NCI-H526 treated with DMSO at 0.1 percent for 48 hours (cell line): ENCODE measurements at places on chromosomes 1 and 21.
A peak's percentile ranks its signal among the peaks of the same experiment; 100 is the strongest.

GRCh38 chr1:219312967-219313366 lies 139.3 kb downstream of the LYPLAL1 start:
- DNase-seq = no peak

DNA sequence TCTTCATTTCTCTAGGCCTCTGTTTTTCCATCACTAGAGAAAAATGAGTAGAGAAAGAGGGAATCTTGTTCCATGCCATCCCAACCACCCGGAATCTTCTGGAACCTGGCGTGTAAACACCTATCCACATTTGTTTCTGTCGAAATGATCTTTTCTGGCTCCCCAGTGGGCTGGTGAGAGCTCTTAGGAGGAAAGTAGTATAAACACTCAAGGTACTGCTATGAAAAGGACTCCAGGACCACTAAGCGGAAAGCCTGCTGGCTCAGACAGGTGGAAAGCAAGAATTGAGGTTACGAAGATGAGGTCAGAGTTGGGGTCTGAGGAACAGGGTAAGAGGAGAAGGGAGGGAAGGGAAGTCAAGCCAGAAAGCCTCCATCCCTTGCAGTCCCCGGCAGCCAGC lies 90.8 kb downstream of the PLXNA2 start:
- no peak for DNase-seq

GRCh38 chr1:155940482-155940992 lies 901 bp upstream of the RXFP4 start:
- no peak for DNase-seq

DNA sequence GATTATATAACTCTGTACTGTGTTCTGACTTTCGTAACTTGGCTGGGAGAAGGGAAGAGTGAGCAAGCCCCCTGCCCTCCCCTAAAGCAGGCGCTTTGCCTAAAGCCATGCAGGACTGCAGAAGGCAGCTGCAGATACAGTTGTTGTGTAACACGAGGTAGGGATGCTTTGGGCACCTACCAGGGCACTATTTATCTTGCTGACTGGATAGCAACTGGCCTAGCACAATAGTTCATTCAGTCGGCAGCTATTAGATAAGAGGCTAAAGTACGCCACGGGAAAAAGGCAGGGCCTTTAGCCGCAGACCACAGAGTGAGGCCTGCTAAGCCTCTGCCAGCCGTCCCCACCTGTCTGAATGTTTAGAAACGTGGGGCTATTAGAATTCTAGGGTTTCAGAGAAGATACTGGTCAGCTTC lies 80.9 kb downstream of the TTC3 start:
- DNase-seq = no peak

GRCh38 chr1:58608945-58609344 lies 31.9 kb upstream of the TACSTD2 start:
- DNase-seq = no peak

DNA sequence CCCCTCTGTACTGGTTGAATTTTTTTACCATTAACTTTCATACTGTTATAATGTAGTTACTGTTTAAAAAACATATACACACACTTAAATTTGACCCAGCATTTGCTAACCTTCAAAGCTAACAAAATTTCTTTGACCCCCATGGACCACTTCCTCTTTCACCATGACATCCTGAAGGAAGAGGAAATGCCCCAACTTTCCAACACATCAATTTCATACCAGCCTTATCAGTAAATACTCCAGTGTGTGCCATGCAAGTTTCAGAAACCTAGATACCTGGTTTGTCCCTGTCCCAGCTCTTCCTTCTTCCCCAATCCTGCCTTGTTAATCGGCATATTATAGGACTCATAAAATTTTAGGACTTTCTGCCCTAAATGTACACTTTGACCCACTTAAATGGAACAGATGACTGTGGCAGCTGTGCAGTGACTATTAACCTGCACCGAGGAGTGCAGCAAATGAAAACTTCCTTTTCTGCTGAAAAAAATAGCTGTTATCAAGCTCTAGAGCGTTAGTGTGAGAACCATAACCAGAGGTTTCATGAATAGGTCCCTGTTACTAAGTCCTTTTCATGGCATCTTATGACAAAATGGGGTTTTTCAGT lies 54.1 kb downstream of the DTL start:
- DNase-seq = no peak

GRCh38 chr1:92315766-92316599 lies 17.1 kb downstream of the RPAP2 start:
- DNase-seq = no peak

GRCh38 chr1:224931605-224932004 lies 2.1 kb downstream of the DNAH14 start:
- no peak for DNase-seq

DNA sequence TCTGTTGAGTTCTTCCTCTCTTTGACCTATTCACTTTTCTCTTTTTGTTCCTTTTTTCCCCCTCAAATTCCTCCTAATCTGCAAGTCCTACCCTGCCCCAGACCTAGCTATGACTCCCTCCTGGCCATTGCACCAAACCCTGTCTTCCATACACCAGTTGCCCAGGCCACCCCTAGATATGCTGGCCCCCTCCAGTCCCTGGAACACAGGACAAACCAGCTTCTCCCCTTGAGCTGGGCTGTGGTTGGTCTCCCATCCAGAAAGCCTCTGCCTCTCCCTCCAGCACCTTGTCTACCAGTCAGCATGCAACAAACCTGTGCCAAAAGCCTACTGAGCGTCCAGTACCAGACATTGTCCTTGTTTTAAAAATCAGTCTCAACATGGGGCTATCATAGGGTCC lies 59.4 kb downstream of the ELK4 start:
- no peak for DNase-seq

GRCh38 chr1:27111626-27112573 lies 43.0 kb downstream of the SLC9A1 start:
- no peak for DNase-seq

- DNase-seq = no peak
These were observed 31.8 kb downstream of the PROK1 start for GRCh38 chr1:110482662-110483307.

DNA sequence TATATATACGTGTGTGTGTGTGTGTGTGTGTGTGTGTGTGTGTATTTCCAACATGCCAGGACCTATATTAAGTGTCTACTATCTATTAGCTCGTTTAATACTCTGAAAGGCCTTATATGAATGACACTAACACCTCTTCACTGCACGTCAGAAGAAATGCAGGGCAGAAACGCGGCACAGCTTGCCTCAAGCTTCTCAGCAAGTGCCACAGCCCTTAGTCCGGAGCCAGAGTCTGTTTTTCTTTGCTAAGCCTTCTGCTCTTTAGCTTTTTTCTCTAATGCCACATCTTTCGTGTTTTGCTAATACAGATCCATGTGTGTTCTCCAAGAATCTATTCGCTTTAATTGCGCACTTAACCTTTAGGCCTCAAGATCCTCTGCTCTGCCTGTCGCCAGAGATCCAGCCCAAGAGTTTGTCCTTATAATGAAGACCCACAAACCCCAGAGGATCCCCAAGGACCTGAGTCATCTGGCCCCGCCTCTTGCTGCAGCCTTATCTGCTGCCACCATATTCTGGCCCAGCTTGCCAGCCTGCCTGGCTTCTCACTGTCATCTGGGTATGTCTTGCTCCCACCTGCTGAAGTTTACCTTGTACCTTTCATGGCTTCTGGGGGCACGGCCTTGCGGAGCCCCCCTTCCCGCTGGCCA lies 2.0 kb upstream of the TRIM58 start:
- no peak for DNase-seq

GRCh38 chr1:97137862-97138514 lies 416.4 kb downstream of the PTBP2 start:
- peak; percentile 54 for DNase-seq

- no peak for DNase-seq
These were observed 18.0 kb downstream of the WDR4 start for GRCh38 chr21:42861311-42861847.

DNA sequence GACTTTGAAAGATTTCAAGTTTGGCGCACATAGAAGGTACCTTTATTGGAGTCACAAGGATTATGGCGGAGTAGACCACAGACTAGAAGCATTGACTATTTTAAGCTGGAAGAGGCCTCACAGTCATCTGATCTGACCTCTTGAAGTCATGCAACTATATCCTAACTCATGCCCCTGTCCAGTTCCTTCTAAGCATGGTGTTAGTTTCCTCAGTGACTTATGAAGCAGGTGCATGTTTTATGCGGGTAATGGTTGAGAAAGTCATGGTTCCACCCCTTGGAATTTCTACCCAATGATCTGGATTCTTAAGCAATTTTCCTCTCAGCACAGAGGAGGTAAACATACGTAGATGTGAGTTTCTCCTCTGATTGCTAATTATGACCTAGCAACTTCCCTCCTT lies 11.7 kb downstream of the OLFML3 start:
- DNase-seq = no peak

DNA sequence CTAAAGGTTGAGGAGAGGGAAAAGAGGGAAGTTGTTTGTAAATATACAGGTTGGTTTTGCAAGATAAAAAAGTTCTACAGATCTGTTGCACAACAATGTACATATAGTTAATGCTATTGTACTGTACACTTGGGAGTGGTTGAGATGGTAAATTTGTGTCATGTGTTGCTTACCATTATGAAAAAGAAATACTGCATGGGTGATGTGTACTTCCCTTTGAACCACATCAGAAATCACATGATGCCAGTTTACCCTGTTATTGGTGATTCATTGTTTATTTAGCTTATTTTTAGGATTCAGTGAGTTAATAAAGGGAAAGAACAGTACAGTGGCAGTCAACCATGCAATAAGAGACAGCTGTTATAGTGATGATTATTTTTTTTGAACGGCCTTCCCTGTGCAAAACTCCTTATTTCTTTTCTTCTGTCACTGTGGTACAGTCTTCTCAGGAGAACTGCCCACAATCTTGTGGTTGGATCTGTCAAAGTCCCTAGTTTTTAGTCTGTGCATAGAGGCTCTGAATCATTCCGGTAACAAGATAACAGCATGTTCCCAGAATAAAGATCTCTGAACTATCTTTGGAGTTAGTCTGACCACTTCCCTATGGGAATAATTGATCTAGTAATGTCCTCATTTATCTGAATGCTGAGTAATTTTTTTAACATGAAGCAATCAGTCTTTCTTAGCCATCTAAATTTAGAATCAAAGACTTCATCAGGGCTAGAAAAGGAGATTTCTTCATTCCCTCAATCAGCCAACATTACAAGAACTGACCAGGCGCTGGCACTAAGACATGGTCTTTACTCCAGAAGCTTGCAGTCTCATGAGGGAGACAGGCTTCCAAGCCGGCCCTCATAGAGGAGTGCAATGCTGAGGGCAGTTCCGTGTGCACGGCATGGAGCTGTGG lies 84.2 kb downstream of the SH3GLB1 start:
- DNase-seq = no peak

GRCh38 chr1:89391686-89392085 lies 27.8 kb downstream of the GBP6 start:
- DNase-seq = no peak

- DNase-seq = no peak
These were observed 79.3 kb upstream of the TLR5 start for GRCh38 chr1:223222377-223222776.

- DNase-seq = no peak
These were observed 131.3 kb downstream of the FASLG start for GRCh38 chr1:172790245-172790644.

DNA sequence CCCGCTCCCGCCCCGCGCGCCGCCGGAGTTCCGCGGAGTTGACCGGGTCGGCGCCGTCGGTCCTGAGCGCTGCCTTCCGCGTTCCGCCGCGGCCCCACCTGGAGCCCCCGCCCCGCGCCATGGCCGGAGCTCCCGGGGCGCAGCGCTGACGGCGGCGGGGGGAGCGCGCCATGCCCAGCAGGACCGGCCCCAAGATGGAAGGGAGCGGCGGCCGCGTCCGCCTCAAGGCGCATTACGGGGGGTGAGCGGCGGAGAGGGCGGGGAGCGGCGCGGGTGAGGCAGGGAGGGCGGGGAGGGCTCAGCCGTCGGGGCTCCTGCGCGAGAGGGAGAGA lies 216 bp downstream of the PRKCZ start:
- DNase-seq = no peak

DNA sequence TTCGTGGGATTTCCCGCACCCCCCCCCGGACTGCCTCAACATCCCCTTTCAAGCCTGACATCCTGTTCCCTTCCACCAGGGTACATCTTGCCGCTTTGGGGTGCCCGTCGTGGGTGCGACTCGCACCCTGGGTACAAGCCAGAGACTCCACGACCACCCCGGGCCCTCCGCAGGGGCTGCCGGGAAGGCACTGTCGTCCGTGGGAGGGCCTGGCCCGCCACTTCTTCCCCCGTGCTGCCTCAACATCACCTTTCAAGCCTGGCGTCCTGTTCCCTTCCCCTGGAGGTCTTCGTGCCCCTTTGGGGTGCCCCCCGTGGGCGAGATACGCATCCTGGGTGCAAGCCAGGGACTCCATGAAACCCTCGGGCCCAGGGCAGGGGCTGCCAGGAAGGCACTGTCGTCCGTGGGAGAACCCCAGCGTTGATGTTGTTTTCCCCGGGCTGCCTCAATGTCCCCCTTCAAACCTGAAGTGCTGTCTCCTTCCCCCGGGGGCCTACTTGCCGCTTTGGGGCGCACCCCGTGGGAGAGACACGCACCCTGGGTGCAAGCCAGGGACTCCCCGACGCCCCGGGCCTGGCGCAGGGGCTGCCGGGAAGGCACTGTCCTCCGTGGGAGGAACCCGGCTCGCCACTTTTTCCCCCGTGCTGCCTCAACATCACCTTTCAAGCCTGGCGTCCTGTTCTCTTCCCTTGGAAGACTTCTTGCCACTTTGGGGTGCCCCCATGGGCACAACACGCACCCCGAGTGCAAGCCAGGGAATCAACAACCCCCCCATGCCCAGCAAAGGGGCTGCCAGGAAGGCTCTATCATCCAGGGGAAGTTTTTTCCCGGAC lies 138.6 kb downstream of the LIPI start:
- DNase-seq = no peak

GRCh38 chr1:198612471-198613260 lies 26.2 kb upstream of the PTPRC start:
- no peak for DNase-seq

DNA sequence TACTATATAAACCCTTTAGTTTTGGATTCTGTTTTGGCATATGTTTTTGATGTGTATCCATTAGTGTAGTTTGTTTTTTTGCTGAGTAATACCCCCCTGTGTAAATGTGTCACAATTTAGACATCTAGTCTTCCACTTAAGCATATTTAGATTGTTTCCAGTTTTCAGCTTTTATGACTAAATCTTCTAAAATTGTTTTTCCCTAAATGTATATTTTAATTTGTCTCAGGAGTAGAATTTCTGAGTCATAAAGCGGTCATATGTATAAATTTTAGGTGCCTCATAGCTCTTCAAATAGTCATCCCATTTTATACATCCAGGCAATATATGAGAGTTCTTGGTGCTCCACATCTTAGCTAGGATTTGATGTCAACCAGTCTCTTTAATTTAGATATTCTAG lies 1348.0 kb downstream of the MRPL39 start:
- no peak for DNase-seq

DNA sequence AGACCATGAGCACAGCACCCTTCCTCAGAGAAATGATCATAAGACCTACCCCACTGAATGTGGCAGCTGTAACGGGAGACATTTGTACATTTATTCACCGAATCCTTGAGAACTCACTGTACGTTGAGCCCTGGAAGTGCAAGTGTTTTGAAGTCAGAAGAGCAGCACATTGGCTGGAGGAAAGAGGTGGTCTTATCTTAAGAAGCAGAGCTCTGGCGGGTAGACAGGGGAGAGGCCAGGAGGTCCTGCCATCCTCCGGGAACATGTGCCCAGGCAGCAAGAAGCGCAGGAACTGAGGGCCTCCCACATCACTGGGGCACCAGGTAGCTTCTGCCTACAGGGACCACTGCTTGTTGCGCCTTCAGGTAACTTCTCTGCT lies 169.2 kb upstream of the IRF2BP2 start:
- no peak for DNase-seq

GRCh38 chr1:228845101-228845500 lies 109.8 kb downstream of the RHOU start:
- DNase-seq = no peak
